Hematopoietic multipotent progenitor cell treated with erythropoietin and hydrocortisone succinate and interleukin-3 and kit ligand, for 8 days (in vitro differentiated cells): ENCODE measurements at places on chromosomes 4 and X.

GRCh38 chr4:145867406-145867805, 71.2 kb downstream of the ZNF827 start:
- no peak for DNase-seq

GRCh38 chr4:129747756-129748155, 651.8 kb downstream of the C4orf33 start:
- no peak for DNase-seq

DNA sequence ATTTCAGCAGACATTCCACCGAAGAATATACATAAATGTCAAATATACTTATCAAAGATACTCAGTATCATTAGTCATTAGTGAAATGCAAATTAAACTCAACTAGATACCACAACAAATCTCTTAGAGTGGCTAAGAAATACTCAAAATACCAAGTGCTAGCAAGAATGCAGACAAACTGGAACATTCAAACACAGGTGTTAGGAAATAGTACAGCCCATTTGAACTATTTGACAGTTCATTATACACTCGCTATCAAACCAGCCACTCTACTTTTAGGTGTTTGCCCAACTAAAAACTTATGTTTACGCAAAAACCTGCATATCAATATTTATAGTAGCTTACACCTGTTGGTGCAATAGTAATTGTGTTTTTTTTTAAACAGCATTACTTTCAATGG, 8.8 kb downstream of the ADAM29 start:
- DNase-seq: no peak

GRCh38 chr4:3484057-3484973, 21.2 kb downstream of the DOK7 start:
- no peak for DNase-seq

DNA sequence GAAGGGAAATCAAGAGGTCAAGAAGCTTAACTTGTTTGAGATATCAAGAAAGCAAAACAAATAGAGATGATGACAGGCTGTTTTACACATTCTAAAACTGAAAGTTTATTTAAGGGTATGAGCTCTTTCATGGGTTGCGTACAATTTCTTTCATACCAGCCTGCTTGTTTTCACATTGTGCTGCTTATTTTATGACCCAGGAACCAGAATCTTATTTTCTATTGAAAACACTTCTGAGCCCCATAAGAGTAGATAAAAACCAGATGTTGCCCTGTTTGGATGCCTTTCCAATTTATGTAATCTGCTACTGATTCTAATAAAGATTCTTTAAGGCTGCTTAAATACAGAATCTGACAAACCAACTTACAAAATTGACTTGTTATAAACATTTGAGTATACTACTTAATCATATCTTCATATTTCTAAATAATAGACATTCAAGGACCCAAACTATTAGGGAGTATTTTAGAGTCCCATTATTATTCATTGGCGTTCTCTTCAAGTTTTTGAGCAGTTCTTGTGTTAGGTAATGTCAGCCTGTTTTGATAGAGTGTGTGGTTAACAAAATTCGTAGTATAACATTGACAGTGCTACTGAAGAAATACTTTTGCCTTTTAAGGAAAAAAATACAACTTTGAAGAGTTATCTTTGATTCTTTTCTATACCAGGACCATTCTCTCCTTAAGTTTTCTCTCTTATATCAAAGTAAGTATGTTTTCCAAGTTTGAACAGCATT, 74.4 kb downstream of the PDLIM5 start:
- no peak for DNase-seq

GRCh38 chrX:19064175-19064574, 58.1 kb downstream of the ADGRG2 start:
- no peak for DNase-seq

- no peak for DNase-seq
Observed at GRCh38 chrX:135544338-135544948, 24.0 kb downstream of the INTS6L start.

DNA sequence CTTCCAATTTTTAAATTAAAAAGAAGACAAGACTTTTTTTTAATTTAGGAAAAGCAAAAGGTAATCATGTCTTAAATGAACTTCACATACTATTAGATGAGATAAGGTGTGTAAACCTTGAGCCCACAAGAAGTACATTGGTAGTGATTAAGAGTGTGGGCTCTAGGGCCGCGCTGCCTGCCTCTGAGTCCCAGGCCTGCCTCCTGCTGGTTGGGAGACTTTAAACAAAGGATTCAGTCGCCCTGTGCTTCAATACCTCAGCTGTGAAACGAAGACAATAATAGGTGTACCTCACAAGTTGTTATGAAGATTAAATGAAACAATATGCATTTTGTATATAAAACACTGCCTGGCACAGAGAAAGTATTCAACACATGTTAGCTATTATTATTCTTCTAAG, 95.9 kb upstream of the MYOZ2 start:
- DNase-seq: no peak

- no peak for DNase-seq
Observed at GRCh38 chrX:126847143-126847542, 27.6 kb downstream of the PRR32 start.

DNA sequence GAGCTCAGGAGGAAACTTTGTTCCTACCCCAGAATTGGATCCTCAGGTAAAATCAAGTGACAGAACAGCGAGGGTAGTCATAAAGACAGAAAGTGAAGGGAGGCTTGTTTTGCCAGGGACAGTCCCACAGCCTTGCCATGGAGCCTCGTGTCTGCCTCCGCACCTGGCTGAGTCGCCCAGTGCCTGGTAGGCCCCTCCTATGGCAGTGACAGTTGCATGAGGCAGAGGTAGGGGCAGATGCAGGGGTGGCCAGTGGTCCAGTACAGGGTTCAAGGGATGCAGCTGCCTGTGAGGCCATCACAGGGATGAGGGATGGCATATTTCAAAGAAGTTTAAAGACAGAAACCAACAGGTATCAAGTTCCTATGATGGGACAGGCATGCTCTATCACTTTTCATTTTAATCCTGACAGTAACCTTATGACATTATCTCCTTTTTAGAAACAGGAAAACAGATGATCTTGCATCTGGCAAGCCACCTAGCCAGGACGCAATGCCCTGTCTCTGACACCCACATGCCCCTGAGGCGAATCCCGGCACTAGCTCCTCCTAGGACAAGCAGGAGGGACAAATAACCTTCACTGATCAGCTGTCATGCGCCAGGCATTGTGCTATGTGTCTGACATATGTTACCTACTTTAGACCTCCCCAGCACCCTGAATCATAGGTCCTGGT, 127.4 kb upstream of the ENPP6 start:
- DNase-seq: no peak

GRCh38 chr4:147594107-147594506, 23.1 kb upstream of the TMEM184C start:
- no peak for DNase-seq

DNA sequence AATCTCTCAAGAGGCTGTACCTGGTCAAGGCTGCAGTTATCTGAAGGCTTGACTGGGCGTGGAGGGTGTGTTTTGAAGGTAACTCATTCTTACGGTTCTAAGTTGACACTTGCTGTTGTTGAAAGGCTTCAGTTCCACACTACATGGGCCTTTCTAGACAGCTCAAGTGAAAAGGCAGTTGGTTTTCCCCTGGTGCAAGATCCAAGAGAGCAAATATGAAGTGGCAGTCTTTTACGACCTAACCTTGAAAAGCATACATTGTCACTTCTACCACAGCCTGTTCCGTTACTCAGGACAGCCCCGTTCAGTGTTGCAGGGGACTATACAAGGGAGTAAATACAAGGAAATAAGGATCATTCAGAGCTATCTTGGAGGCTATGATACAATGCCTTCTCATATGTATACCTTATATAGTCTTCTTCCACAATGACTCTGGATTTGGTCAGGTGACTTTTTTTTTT, 46.2 kb downstream of the PDS5A start:
- no peak for DNase-seq

GRCh38 chrX:9233141-9233540, 199.2 kb upstream of the FAM9B start:
- no peak for DNase-seq

DNA sequence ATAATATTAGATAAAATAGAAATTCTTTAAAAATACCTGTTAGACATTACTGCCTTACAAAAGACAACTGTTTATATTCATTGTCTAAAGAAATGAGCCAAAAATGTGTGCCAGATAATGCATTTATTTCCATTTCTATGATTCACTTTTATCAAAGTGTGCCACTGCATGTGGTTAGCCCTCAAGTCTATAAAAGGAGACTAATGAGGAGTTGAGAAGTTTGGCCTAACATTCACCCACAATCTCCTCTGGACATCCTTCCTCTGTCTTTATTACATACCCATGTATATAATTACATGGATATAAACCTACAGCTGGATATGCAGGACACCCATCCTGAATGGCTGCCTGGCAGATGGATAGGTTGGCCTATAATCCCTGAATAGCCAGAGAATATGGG, 42.6 kb upstream of the PDE5A start:
- peak; percentile 9 for DNase-seq

DNA sequence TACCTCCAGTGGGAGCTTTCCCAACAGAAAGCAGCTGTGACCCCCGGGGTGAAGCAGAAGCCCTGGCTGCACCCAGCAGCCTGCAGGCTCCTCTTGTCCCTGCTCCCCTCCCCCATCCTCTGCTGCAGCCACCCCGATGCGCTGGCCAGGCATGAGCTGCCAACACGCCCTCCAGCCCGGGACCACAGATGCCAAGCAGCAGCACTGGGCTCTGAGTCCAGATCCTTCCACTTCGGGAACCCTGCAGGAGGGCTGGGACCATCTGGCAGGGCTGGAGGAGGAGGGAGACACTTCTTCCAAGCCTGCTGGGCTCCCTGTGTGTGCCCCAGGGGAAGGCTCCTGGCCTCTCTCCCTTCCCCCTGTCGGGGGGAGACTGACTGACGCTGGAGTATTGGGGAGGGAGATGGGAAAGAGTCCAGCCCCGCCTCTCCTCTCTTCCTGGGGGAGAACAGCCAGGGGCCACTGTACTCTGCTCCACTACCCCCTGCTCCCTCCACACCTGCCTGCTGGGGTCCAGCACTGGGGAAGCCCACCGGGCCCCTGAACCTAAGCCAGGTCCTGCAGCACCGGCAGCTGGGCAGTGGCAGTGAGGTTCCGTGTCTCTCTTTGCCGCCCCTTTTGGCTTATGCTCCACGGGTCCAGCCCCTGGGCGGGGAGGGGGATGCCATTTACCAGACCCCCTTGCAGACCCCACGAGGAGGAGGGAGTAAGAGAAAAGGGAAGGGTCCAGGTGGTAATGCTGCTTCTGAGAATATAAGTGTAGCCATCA, 55.7 kb downstream of the PPP2R2C start:
- no peak for DNase-seq

- DNase-seq: no peak
Observed at GRCh38 chr4:184384810-184385557, 89.4 kb downstream of the IRF2 start.

- DNase-seq: no peak
Observed at GRCh38 chrX:106649523-106650428, 38.0 kb downstream of the RADX start.

DNA sequence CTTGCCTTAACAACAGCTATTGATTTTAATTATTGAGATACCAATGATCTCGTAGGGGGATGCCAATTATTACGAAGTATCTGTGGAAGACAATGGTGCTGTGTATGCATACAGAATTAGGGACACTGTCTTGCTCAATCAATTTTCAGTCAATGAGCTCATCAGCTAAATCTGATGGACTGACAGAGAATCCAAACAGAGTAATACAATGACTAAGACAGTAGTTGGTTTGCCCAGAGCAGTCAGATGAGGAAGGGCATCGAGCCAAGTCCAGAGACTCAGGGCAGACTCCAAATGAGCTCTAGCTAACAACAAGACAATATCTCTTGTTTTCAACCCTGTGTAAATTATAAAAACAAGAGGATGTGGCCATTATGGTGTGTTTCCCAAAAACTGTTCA, 14.7 kb upstream of the GSX2 start:
- no peak for DNase-seq

- peak; percentile 8 for DNase-seq
Observed at GRCh38 chr4:153791746-153792617, 3.1 kb upstream of the SFRP2 start.

GRCh38 chrX:50206753-50207152, 2.2 kb downstream of the CCNB3 start:
- DNase-seq: no peak

DNA sequence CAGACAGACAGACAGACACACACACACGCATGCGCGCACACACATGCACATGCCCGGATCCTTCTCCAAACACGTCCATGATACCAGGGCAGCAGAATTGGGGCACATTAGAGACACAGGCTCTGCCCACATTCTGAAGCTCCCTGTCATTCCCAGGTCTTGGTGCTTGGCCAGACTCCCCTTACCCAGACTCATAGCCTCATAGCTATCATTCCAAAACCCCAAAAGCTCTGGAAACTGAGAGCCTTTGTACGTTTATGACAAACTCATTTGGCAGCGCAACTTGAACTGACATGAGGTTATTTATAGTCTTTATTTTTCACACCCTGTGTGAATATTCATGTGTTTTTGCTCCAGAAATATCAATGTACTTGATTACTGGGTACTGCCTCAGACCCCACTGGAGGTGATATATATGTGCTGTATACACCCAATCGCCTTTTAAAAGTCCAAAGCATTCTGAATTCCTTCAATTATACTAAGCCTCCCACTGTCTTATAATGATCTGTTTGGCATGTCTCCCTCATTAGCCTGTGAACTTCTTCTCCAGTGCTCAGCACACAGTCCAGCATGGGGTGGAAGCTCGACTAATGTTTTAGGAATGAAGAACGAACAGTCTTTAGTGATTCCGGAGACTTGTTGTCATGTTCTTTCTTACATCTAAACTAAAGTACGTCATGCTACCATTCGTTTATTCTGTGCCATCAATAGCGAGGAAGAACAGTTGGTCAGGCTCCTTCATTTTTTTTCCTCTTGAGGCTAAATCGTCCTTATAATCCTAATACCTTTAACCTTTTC, 45.0 kb downstream of the RTL9 start:
- DNase-seq: no peak

GRCh38 chr4:24836661-24837242, 41.4 kb downstream of the SOD3 start:
- DNase-seq: no peak

GRCh38 chr4:149884046-149884445, 68.4 kb upstream of the IQCM start:
- no peak for DNase-seq

GRCh38 chr4:121199742-121200561, 35.8 kb upstream of the TNIP3 start:
- DNase-seq: no peak

- DNase-seq: no peak
Observed at GRCh38 chrX:50721764-50722521, 92.1 kb downstream of the SHROOM4 start.

GRCh38 chrX:49103637-49104036, 19.9 kb downstream of the GPKOW start:
- DNase-seq: no peak

DNA sequence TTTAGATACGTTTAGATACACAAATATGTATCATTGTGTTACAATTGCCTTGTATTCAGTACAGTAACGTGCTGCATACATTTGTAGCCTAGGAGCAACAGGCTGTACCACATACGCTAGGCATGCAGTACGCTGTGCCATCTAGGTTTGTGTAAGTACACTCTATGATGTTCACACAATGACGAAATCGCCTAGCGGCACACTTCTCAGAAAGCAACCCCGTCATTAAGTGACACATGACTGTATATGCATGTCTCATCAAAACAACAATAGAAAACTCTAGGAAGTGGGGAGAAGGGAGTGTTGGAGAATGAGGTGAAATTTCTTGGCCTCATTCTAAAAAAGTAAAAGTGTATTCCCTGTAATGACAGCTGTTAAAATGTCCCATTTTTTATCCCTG, 32.7 kb downstream of the CCDC149 start:
- no peak for DNase-seq

- DNase-seq: no peak
Observed at GRCh38 chr4:188714501-188714900, 575.3 kb downstream of the TRIML1 start.

- no peak for DNase-seq
Observed at GRCh38 chrX:129997086-129997485, 14.7 kb downstream of the BCORL1 start.

GRCh38 chrX:1380672-1381233, 11.2 kb downstream of the SLC25A6 start:
- peak; percentile 36 for DNase-seq
